ENCODE measurements at places on chromosomes 12 and 14. TPM values are rescaled to one million over a fixed set of nuclear protein-coding genes. Genes with fewer than 3 reads are reported as not detected.
A peak's percentile ranks its signal among the peaks of the same experiment; 100 is the strongest.

DNA sequence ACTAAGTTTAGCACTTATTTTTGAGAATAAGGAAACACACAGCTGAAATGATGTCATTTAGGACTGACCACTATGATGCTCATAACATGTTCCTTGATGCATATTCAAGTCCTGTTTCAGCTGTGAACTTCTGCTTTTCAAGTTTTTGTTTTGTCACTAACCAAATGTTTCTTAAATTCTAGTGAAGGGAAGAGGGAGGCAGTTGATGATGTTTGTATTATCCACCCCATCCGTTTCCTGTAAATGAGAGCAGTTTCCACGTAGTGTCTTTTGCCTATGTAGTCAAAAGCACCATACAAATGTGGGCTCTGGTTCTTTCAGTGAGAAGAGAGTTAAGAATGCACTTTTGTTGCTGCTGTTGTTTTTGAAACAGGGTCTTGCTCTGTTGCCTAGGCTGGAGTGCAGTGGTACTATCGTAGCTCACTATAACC lies 491.8 kb downstream of the PCNX1 start:
- DNase-seq = no peak

DNA sequence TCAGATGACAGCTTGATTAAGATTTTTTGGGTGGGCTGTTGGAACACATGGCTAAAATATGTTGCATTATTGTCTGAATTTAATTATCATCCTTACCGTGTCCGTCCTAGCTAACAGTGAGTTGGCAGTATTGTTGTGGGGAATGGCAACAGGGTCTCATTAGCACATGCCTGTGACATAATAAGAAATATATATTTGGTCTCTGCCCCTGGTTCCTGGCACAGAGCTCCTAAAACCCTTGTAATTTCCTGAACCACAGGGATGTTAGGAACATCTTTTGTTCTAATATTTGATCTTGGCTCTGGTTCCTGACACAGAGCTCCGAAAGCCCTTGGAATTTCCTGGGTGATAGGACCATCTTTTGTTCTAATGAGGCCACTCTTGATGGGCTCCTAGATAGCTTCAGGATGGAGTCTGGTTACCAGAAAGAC lies 76.0 kb downstream of the SYNE2 start:
- DNase-seq = no peak

DNA sequence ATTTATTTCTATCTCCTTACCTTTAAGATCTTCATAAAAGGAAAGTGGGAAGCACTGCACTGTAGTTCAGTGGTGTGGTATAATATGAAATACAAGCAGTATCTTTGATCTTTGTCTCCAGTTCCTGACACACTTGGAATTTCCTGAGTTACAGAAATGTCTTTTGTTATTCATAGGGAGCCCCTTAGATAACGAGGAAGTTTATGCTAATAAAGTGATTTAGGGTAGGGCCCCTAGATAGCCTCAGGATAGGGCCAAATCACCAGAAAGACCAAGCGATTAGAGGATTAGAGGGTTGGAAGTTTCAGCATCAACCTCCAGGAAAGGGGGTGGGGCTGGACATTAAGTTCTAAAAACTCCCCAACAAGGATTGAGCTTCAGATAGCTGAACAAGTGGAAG lies 29.9 kb upstream of the DDHD1 start:
- DNase-seq = no peak

- no peak for DNase-seq
Observed at GRCh38 chr12:15526033-15526432, 203.7 kb downstream of the PTPRO start.

DNA sequence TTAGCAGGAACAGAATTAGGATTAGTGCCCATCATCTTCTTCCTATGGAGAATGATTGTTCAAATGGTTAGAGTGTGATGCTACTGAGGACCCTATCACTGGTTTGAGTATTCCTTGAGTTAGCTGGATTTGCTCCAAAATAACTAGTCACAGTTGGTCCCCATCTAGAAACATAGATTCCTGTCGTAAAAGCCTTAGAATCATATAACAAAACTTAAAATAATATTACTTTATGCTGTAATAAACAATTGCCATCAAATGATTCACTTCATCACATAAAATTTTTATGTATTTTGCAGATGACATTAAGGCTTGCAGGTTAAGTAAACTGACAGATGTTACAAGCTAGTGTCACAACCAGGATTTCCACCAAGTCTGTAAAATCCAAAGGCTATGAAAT lies 209.8 kb downstream of the CCER1 start:
- DNase-seq = no peak

DNA sequence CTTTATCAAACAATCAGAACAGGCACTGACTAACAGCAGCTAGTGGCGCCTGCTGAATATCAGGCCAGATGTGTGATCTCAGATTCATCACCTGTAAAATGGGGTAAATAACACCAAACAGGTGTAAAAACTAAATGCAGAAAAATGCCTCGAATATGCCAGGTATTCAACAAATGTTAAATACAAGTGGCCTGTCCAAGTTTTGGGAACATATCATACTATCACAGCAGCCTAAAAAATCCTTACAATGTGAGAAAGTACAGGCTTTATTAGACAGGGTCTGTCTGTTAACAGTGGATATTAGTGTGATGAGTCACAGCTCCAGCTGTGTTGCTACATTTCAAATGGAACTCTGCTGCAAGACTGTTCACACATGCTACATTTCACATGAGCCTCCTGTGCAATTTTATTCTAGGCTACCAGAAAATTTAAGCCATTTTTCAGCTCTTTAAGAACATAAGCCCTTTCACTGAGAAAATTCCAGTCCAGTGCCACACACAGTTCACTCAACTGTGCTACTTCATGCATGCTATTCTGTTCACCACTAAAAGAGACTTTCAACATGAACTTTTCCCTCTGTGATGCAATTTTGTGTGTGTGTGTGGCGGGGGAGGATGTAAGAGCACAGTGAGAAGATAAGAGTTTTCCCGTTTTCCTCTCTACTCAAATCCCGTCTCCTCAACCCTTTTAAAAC lies 56.7 kb downstream of the MSRB3 start:
- peak; percentile 89 for DNase-seq

Gene GARIN6
- total RNA-seq = not detected

Gene AKAP5
- 0.13 TPM for total RNA-seq
